NCI-H510A treated with DMSO at 0.1 percent for 48 hours (cell line): ENCODE measurements at places on chromosomes 2 and 18.
A peak's percentile ranks its signal among the peaks of the same experiment; 100 is the strongest.

- DNase-seq = no peak
These were observed 40.2 kb downstream of the MCFD2 start for GRCh38 chr2:46875226-46875899.

- peak; percentile 14 for DNase-seq
These were observed 91.5 kb downstream of the MYCN start for GRCh38 chr2:16031848-16032159.

DNA sequence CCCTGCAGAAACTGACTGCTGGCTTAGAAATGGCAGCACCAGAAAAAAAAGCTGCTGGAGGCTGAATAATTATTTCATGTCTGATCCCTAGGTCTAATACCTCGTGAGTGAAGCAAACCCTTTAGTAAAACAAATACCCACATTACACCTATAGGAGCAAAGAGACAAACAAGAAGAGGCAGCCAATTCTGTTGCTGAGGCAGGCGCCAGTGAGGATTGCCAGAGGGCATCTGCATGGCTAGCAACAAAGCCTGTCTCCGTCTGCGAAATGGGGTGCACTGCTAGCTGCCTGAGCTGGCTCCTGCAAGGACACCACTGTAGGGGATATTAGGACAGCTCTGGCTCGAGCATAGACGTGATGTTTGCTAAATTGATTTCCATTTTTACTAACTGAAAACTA is 509.7 kb downstream of the TDRD15 start:
- no peak for DNase-seq

DNA sequence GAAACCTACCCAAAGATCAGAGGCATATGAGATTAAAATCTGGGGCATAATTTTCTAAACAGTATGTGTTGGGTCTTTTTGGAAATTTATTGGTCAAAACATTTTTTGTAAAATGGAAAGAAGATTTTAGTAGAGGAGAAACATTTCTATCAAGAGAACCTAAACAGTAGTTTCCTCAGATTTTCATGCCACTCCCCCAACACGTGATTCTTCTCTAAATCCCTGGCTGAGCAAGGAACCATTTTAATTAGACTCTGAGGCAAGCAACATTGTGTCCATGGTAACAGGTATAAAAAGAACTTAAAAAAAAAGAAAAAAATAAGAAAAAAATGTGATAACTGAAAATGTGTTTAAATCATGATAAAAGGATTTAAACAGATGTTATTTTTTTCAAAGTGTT is 1105.2 kb upstream of the ZEB2 start:
- no peak for DNase-seq

DNA sequence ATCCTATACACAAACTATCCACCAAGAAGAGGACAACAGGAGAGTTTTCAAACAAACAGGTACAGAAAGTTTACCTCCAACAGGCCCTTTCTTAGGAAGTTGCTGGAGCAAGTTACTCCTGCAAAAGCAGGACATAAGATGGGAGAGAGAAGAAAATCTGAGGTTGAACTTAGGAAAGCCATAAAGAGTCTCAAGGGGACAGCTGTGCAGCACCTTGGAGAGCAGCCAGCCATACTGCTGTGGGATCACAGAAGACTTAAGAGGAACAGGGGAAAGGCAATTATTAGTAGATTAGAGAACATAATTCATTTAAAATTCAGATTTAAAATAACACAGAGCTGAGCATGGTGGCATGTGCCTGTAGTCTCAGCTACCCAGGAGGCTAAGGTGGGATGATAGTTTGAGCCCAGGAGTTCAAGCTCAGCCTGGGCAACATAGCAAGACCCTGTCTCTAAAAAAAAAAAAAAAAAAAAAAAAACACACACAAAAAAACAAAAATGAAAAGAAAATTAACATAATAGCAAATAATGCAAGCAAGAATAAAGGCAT is 148.1 kb upstream of the SIX3 start:
- no peak for DNase-seq

- DNase-seq = no peak
These were observed 773.9 kb downstream of the BCL11A start for GRCh38 chr2:59779571-59779970.

DNA sequence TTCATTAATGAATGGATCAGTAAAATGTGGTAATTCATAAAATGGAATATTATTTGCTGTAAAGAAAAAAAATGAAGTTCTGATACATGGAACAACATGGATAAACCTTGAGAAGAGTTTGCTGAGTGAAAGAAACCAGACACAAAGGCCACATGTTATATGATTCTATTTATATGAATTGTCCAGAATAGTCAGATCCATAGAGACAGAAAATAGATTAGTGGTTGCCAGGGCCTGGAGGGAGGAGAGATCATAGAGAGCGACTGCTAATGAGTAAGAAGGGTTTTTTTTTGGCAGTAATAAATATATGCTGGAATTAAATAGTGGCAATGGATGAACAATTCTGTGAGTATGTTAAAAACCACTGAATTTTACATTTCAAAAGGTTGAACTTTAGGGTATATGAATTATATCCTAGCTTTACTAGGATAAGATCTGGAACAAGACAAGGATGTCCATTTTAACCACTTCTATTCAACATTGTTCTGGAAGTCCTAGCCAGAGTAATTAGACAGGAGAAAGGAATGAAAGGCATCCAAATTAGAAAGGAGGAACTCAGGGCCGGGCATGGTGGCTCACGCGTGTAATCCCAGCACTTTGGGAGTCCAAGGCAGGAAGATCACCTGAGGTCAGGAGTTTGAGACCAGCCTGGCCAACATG is 48.8 kb downstream of the MAPRE2 start:
- DNase-seq = no peak

DNA sequence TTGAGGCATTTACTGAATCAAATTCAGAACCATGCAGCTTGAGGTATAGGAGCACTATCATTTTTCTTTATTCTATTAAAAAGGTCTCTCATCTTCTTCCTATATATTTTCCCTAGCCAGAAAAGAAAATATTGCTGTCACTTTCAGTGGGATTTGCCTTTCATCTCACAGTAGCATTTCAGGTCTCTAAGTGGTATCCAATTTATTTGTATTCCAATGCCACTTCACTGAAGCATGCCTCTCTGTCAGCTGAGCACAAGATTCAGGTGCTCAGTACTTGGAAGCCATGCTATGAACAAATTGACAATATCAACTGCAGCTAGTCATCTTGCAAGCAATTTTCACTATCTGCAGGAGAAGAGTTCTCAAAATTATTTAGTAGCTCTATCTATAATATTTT is 457.2 kb upstream of the SLC39A10 start:
- no peak for DNase-seq

DNA sequence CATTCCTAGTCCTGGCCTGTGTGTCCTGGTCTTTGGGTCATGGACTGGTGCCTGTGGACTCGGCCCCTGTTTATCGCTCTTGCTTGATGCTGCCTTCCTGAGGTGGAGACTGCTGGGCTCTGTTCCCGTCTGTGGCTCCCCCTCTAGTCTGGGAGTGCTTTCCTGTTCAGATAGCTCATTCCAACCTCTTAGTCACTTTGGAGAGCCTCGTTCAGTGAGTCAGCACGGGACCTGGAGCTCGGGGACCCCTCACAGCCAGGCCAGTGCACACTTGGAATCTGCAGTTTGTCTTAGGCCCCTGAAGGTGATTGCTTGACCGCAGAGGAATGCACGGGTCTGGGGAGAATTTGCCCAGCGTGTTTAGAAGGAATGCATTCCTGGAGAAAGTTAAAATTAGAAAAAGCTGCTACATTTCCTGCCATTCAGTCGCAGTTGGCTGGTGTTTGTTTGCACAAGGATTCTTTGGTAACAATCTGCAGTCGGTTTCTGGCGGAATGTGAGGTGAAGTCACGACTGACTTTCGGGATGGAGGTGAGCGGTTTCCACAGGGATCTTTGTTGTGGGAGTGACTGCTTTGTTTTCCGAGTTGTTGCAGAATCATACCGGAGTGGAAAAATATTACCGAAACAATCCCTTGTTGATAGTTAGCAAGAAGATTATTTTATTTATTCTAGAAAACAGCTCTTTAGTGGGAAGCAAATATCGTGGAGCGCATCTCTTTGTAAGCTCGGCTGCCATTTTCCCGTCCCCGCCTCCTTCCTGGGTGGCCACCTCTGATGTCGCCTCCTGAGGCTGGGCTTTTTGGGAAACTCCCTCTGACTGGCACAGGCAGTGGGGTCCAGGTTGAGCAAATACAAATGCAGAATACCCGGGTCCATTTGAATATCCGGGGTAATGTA is 29.6 kb downstream of the SH3BP4 start:
- DNase-seq = peak; percentile 51

- DNase-seq = no peak
These were observed 72.8 kb downstream of the TCF4 start for GRCh38 chr18:55515214-55515613.

- no peak for DNase-seq
These were observed 13.3 kb downstream of the TM4SF20 start for GRCh38 chr2:227365833-227366232.

- no peak for DNase-seq
These were observed 16.1 kb downstream of the NFATC1 start for GRCh38 chr18:79411614-79412526.
